ENCODE measurements at places on chromosomes 6 and 20. TPM values are rescaled to one million over a fixed set of nuclear protein-coding genes. Genes with fewer than 3 reads are reported as not detected.

Gene SEMG1
- total RNA-seq, result not detected

Gene EYS
- total RNA-seq, result not detected

Gene VSTM2L
- 0.66 TPM for total RNA-seq

Gene SYCP2L
- total RNA-seq, result not detected

Gene PDYN
- not detected for total RNA-seq

Gene SRMS
- not detected for total RNA-seq

Gene CST5
- total RNA-seq, result not detected

Gene WFDC5
- total RNA-seq, result not detected

Gene PSORS1C1
- 1.00 TPM for total RNA-seq

Gene TTLL9
- under 0.01 TPM for total RNA-seq

Measured in uterine smooth muscle cell (primary cell).